Chondrocyte (in vitro differentiated cells): ENCODE measurements at places on chromosomes 5 and 9. TPM values are rescaled to one million over a fixed set of nuclear protein-coding genes. Genes with fewer than 3 reads are reported as not detected.

- DNase-seq, result no peak
Measured at GRCh38 chr5:78328585-78329173, 31.7 kb upstream of the SCAMP1 start.

- no peak for DNase-seq
Measured at GRCh38 chr9:23707249-23707648, 118.8 kb downstream of the ELAVL2 start.

GRCh38 chr5:120789918-120790317 is 325.8 kb downstream of the PRR16 start:
- DNase-seq, result no peak

- DNase-seq, result no peak
Measured at GRCh38 chr5:92836855-92837755, 743.9 kb downstream of the NR2F1-AS1 start.

DNA sequence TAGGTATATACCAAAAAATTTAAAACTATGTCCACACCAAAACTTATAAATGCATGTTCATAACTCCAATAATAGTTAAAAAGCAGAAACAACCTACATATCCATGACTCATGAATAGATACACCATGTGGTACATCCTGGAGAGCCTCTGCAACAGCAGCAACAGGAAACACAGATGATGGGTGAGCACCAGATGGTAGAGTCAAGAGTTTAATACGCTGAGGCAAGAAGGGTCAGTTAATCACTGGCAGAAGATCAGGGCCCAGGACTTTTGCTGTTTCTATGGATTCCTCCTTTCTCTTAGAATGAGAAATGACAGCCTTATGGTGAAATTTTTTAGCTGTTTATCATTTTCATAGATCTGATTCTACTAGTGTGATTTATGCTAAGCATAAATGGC is 351.8 kb upstream of the ADAMTSL1 start:
- DNase-seq, result no peak

DNA sequence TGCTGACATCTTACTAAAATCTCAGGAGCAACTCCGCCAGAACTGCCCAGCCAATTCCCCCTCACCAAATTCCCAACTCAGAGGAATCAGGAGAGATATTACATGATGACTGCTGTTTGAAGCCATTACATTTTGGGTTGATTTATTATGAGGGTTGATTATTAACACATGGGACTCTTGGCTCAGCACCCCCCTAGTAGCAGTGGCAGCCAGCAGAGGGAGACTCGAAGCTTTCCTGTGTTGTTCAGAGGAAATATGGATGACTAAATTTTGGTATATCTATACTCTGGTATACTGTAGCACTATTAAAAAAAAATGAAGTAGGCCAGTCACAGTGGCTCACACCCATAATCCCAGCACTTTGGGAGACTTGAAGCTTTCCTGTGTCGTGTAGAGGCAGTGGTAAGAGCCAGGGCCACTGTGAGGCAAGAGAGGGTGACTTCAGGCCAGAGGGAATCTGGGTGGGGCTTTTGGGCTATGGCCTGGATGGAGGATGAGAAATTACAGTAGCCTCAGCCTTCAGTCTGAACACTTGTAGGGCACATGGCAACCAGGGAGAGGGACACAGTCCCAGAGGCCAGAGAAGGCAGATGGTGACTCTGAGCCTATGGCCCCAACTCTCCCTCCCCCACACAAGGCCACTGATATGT is 111.4 kb downstream of the LHX2 start:
- DNase-seq, result no peak

CARD9 gene
- total RNA-seq, result 0.22 to 2.4 TPM (median 1.9 TPM) in 3 replicates

PCDHGA2 gene
- 0.19 to 0.30 TPM (median 0.23 TPM) in 3 replicates for total RNA-seq

NRG2 gene
- total RNA-seq, result 0.13 to 0.39 TPM (median 0.27 TPM) in 3 replicates
